ENCODE measurements at places on chromosomes 16 and 17.

DNA sequence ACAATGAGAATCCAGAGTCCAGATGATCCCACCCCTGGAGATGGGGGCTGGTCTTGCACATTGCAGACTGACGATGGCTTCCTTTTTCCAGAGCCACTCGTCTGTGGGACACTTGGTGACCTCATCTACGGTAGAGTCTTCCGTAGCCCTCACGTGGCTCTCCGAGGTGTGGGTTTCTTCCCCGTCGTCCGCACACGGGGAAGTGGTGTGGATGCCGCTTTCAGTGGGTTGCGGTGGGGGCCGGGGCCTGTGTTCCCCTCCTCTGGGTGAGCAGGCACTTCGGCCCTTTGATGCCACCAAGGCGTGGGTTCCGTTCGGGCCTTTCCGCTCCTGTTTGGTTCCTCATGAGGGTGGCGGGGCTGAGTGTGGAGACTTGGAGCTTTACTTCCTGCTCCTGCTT, 21.4 kb downstream of the BAIAP2 start:
- no peak for DNase-seq

- DNase-seq = peak; percentile 49
These were observed 43.2 kb downstream of the CRISPLD2 start for GRCh38 chr16:84862804-84863480.

GRCh38 chr16:35252356-35252936, 1793.0 kb downstream of the TP53TG3F start:
- DNase-seq = no peak

DNA sequence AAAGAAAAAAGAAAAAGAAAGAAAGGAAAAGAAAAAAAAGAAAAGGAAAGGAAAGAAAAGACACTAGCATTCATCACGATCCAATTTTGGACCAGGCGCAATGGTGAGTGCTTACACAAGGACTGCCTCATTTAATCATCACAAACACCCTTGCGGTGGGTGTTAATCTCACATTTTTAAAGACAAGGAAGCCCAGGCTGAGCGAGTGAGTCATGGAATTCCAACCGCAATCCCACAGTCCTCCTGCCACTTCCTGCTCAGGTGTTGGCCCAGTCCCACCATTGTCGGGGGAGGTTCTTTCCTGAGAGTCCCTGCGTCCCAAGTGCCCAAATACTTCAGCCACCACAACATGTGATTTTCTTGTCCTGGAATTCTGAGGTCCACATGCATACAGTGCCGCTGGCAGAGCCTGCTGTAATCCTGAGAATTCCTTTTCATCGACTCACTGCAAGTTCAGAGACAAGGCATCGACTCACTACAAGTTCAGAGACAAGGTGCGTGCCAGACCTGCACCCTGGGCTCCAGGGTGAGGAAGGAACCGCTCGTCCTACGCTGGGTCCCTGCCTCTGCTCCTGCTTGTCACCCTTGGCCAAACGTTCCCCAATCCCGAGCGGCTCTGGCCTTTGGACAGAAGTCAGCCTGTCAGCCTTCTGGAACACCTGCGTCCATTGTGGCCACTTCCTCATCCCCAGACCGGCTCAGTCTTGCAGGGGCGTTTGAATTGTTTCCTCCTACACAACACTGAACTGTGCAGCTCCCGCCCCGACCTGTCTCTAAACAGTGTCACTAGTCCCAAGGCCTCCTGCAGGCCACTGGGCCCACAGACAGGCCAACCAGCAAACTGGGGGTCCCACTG, 5.8 kb downstream of the ZG16B start:
- peak; percentile 77 for DNase-seq

DNA sequence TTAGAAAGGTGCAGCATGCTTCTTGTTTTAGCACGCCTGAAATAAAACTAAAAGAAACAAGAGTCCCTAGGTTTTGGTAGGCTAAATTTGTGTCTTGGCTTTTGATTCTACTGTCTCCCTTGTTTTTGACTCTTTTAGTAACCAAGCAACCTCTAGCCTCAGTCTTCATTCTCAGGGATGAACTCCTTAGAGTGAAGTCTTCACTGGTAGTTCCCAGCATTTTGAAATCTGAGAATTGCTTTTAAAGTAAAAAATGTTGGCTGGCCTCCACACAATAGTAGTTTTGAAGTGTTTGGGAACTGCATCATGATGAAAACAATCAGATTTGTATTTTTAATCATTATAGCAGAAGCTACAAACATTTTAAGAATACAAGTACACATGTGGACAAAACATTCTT, 6.1 kb upstream of the CDR2 start:
- DNase-seq = peak; percentile 78

Measured in choroid plexus epithelial cell (primary cell).